ENCODE measurements at places on chromosomes 3 and 15. TPM values are rescaled to one million over a fixed set of nuclear protein-coding genes. Genes with fewer than 3 reads are reported as not detected.

Gene HIGD2B
- not detected for polyA plus RNA-seq

Gene PGBD4
- polyA plus RNA-seq: 0.45 TPM

Gene AADACL2
- polyA plus RNA-seq: 0.06 TPM

Gene CORO2B
- polyA plus RNA-seq: 1.8 TPM

Gene SLCO3A1
- polyA plus RNA-seq: 17.9 TPM

Gene ATP13A5
- 0.05 TPM for polyA plus RNA-seq

Gene TRIM71
- polyA plus RNA-seq: 0.01 TPM

Gene ADAMTS9
- 116 TPM for polyA plus RNA-seq

Gene TGM4
- polyA plus RNA-seq: not detected

Gene LINGO1
- 1.2 TPM for polyA plus RNA-seq

Gene PRTG
- 0.13 TPM for polyA plus RNA-seq

Gene C15orf62
- polyA plus RNA-seq: 0.17 TPM

Gene ACTC1
- polyA plus RNA-seq: 0.32 TPM

Gene MME
- polyA plus RNA-seq: 16.0 TPM

Gene TGM5
- polyA plus RNA-seq: 4.9 TPM

Gene CRYGS
- polyA plus RNA-seq: 6.7 TPM

Gene RPLP1
- 831 TPM for polyA plus RNA-seq

Gene STXBP5L
- not detected for polyA plus RNA-seq

Gene DPPA2
- not detected for polyA plus RNA-seq

Gene APBA2
- polyA plus RNA-seq: 1.8 TPM

Gene SNX22
- 1.6 TPM for polyA plus RNA-seq

Gene GALNT15
- 9.6 TPM for polyA plus RNA-seq

Gene GOLGA6B
- not detected for polyA plus RNA-seq

Data from adipose tissue (tissue), 3 donors.